ENCODE measurements at places on chromosomes 7 and 10.

DNA sequence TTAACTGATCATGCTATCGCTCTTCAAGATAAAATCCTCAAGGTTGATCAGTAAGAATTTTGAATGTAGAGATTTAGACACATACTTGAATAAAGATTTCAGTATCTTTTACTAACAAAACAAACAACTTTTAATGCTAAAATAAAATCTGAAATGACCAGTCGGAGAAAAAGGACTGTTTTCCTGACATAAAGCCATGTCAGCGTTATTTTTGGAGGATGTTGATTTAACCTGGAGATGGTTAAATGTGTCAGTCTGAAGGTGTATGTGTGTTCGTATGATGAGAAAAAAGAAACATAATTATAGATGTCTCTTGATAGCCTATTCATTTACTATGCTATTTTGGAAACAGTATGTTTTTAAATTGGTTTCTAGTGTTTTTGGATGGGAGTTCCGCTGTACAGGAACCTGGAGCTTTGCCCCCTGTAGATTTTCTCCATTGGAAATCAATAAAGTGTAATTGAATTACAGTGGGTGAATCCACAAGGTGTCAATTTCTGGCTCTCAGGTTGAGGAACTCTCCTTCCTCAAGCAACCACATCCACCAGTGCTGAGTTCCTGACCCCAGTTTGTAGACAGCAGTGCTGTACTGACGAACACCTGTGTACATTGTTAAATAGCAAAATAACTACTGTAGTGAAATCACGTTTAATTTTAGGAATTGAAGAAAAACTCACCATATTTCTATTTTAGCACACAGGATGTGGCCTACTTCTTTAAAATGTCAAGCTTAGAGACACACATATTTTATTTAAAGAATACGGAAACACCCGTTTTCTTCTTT lies 670.1 kb downstream of the MAGI2 start:
- no peak for DNase-seq

DNA sequence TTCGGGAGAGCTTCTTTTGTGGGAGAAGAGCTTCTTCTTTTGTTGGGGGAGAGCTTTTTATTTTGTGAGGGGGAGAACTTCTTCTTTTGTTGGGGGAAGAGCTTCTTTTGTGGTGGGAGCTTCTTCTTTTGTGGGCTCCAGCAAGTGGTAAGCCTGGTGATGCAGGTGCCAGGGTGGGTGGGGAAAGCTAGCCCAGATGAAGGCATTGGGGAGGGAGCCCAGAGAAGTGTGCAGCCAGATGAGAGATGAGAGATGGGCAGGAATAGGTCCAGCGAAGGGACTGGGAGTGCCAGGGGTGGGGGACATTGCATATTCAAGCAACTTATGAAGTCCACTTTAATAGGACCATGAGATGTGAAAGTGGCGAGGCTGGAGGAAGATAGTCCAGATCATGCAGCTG lies 9.7 kb downstream of the ADRA2A start:
- no peak for DNase-seq

DNA sequence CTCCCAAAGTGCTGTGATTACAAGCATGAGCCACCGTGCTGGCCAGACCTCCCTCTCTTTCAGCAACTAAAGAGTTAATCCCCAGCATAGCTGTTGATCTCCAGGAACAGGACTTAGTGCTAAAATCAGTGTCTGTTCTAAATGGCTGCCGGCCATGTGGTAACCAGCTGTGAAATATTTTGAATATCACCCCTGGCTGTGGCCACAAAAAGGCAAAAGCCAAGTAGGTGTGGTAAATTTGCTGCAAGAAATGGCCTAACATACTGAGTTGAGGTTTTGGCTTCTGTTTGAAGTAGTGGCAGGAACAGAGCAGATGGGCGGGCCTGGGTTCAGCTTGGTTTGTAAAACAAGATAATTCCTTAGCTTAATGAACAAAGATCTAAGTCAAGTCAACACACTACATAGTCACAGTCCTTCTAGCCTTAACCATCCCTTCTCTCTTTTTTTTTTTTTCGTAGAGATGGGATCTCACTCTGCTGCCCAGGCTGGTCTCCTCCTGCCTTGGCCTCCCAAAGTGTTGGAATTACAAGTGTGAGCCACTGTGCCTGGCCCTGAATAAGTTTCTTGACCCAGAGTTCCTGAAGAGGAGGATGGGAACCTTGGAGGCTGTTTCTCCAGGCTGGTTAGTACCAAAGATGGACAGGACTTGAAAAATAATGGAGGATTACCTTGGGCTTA lies 22.7 kb upstream of the AGFG2 start:
- DNase-seq = peak; percentile 90

DNA sequence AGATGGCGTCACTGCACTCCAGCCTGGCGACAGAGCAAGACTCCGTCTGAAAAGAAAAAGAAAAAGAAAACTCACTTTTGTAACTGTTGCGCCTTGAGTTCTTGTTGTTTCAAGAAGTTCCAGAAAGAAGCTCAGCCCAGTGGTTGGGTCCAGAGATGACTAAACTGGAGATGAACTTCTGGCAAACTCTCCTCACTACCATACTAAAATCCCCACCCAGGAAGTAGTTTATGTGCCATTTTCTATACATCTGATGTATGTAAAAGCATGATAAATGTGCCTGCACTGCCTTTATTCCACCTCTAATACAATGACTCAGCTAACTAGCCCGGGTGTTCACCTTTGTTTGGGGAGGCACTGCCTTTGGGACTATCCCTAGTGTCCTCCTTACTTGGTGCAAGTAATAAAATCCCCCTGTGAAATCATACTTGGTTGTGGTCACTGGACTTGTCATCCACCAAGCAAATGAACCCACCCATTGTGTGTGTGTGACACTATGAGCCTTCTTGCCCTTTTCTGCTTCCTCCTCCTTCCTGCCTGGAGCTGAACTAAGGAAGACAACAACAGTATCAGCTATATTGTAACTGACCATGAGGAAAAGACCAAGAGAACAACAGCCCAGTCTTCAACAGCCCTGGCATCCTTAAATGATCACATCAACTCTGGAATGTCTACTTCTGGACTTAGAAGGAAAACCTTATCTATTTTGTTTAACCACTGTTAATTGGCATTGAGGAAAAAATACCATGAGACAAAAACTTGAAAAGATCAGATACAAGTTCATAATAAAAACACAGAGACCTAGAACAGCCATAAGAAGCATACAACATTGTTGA lies 33.6 kb downstream of the JMJD1C start:
- no peak for DNase-seq

DNA sequence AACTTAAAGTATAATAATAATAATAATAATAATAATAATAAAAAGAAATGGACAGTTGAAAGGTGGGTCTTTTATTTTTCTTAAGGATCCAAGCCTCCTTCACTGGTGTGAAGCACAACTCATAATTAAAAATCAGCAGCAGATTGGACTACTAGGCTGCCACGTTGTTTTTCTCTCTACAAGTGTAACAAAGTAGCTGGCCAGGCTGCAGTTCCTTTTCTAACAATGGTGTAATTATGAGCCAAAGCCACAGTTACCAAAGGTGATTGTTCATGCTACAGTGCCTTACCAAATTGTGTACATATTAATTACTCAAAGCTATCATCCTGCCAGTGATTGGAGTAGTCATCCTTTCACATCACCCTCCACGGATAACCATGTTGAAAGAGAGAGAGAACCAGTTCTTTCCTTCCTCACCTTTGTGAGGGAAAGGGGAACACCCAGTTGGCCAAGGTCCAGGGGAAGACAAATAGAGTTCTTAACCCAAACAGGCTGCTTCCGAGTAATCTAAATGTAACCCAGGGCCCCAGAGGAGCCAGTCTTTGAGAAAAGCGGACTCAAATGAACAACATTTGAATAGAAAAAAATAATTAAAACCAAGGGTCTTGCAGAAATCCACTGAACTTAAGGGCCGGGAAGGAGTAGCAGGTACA lies 86.3 kb upstream of the NPS start:
- DNase-seq = no peak

GRCh38 chr7:129295015-129295423 lies 70.2 kb downstream of the AHCYL2 start:
- peak; percentile 68 for DNase-seq

DNA sequence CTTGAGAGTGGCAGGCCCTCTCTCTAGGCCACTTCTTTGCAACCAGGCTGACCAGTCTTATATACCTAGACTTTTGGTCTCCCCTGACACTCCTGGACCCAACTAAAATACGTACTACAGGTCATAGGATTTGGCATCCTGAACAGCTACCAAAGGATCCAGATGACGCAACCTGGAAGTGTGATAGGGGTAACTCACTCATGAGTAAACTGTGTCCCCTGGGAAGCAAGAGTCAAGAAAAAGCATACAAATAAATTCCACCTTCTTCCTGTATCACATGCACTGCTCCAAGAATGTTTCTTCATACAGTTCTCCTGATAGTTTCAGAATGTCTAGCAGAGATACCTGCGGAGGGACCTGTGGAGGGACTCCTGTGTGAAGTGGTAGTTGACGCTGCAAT lies 172.3 kb downstream of the MDFIC start:
- no peak for DNase-seq

- DNase-seq = no peak
Measured at GRCh38 chr10:49830016-49830415, 67.9 kb upstream of the OGDHL start.

DNA sequence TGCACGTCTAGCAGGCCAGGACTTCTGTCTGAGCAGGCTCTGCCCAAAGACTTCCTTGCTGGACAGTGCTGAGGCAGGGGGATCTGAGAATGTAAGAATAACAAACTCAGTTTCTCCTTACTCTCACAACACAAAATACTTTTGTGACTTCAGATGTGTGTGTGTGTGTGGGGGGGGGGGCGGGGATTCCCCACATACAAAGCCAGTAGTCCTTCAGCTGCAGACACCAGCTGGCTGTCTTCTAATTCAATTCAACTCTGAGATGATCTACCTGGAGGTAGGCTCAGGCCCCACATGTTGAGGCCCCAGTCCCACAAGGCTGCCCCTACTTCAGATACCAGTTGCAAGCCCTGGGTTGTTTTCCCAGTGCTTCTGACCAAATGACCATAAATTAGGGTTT lies 4.7 kb upstream of the CXCL12 start:
- no peak for DNase-seq

DNA sequence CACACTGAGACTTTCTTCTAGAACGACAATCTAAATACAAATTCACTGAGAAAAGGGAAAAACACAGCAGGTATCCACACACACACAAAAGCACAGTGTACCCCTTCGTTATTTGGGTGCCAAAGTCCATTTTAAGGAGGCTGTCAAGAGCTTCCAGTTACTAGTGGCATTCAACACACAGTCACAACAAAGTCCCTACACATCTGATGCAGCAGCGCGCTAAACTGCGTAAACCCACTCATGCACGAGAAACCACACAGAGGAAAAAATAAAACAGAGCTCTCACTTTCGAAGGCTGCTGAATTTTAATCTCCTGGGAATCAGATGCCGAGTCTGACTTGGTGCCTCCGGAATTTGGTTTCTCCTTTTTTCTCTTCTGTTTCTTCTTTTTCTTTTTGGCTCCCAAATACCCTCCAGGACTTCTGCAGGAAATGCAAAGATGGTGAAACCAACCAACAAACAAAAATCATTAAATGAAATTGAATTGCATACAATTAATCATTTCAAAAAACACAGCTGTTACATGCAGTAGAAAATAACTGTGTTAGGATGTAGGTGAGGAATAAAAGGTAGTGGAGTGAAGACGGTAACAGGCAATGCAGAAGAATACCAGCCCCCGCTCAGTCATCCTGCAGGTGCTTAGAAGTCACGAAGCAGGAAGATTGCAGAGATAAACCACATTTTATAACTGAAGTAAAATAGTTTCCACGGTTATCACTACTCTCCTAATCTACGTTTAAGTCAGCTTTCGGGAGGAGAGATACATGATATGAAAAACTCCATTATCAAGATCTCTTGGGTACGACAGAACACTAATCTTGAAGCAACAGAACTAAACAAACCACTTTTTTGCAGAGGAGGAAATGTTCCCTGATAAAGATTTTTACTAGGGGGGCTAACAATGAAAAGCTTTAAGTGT lies 27.1 kb downstream of the NMT2 start:
- no peak for DNase-seq

- peak; percentile 85 for DNase-seq
Measured at GRCh38 chr7:55245271-55245723, 119.8 kb upstream of the LANCL2 start.

DNA sequence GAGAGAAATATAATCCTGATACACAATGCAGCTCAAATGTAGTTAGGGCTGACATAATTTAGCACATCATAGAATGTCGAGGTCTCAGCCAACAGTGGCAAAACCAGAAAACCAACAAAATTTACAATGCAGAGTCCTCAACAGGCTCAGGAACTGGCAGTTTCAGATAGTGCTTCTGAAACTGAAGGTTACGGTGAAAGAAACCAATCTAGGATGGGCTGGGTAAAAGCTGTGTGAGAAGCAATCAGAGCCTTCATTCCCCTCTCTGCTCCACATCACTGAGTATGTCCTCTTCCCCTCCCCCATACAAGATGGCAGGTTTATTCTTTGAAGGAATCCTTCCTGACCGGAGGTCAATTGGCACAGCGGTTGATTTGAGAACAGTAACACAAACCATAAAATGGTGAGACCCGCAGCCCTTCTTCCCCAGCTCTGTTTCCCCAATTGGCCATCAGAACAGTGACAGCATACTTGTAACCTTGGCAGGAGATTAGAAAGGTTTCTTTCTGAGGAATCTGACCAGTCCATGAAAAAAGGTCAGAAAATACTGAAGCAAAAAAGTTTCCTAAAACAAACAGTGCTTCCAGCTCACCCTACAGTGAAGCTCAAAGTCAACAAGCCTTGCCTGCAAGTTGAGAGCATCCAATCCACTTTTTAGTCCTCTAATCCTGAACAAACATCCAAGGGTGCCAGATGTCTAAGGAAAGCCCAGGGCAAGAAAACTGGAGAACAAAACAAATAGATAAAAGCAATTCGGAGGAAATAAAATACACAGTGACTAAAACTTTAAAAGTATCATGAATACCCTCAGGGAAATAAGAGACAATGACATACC lies 53.9 kb upstream of the IL6 start:
- DNase-seq = no peak

DNA sequence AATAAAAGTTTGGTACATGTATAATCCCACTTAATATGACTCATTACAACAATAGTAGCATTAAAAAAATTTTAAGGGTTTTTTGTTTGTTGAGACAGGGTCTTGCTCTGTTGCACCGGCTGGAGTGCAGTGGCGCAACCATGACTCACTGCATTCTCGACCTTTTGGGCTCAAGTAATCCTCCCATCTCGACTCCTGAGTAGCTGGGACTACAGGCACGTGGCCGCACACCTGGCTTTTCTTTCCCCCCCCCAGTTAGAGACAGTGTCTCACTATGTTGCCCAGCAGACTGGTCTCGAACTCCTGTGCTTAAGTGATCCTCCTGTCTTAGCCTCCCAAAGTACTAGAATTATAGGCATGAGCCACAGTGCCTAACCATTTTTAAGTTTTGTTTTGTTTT lies 40.7 kb downstream of the KMT2C start:
- no peak for DNase-seq

DNA sequence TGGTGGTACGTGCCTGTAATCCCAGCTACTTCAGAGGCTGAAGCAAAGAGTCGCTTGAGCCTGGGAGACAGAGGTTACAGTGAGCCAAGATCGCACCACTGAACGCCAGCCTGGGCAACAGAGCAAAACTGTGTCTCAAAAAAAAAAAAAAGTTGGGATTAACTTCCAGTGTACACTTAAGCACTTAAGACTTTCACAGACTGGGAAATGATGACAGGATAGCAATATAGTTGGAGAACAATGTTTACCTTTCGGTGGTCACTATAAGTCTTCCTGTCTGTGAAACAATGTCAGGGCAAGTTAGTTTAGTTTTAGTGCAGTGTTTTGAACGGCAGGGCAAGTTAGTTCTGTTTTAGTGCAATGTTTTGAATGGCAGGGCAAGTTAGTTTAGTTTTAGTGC lies 130.2 kb downstream of the TPST1 start:
- no peak for DNase-seq

- peak; percentile 47 for DNase-seq
Measured at GRCh38 chr7:20542594-20542993, 72.9 kb upstream of the ABCB5 start.

GRCh38 chr7:122736183-122736582 lies 33.5 kb upstream of the RNF148 start:
- no peak for DNase-seq

Measured in AG08395 (cell line).